ENCODE measurements at places on chromosomes 2 and 18. TPM values are rescaled to one million over a fixed set of nuclear protein-coding genes. Genes with fewer than 3 reads are reported as not detected.

The TMEM37 gene
- 2.9 TPM for total RNA-seq

The FBXO36 gene
- total RNA-seq, result 1.8 TPM

The IL36G gene
- not detected for total RNA-seq

The CCDC178 gene
- not detected for total RNA-seq

The STAT4 gene
- 7.8 TPM for total RNA-seq

The GATA6 gene
- total RNA-seq, result 61.4 TPM

The IL36A gene
- not detected for total RNA-seq

The PRKAG3 gene
- total RNA-seq, result not detected

The MROH2A gene
- not detected for total RNA-seq

The TANC1 gene
- total RNA-seq, result 34.5 TPM

The SLC16A14 gene
- 0.49 TPM for total RNA-seq

The PARD3B gene
- 3.4 TPM for total RNA-seq

The ANTXR1 gene
- 132 TPM for total RNA-seq

The MOGAT1 gene
- total RNA-seq, result not detected

The MYOM1 gene
- under 0.01 TPM for total RNA-seq

The CENPA gene
- total RNA-seq, result 1.6 TPM

The PSMA8 gene
- not detected for total RNA-seq

The SERPINB4 gene
- not detected for total RNA-seq

The REEP1 gene
- not detected for total RNA-seq

The POTEC gene
- not detected for total RNA-seq
